Stimulated activated CD4-positive, alpha-beta T cell treated with anti-CD3 and anti-CD28 coated beads, Interleukin-12 subunit alpha, Interleukin-12 subunit beta, amount 100 ng/mL, for 4 hours (primary cell): ENCODE measurements at places on chromosomes 3 and 15.

- DNase-seq = no peak
Observed at GRCh38 chr3:149332227-149332765, 1.1 kb downstream of the TM4SF18 start.

DNA sequence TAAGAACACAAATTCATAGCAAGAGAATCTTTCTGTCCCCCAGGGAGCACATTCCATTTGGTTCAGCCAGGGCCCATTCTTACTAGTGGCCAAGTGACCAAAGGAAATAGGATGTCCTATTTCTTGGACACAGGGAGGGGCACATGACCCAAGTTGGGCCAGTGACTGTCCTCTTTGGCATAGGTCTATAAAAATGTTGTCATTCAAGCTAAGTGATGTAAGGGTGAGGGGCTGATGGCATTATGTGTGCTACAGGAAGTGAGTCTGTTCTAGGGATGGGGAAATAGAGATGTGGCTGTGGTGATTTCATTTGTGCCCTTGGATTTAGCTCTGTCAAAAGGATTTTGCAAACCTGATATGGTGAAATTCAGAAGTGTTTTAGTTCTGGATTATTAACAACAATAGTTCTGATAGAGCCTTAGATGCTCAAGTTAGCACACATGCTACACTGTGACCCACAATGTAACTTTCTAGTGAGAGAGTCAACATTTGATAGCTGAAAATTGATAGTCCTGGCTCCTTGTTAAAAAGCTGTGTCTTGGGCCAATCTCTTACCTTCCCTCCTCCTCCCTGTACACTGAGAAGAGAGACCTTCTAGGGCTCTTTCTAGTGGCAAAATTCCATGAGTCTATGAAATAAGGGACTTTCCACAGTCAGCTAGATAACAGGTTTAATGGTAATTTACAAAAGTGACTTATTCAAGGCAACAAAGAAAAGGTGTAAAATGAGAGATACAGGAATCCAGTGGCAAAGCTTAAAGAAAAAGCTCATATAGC, 117.2 kb downstream of the THRB start:
- DNase-seq = no peak

- no peak for DNase-seq
Observed at GRCh38 chr15:76258460-76258859, 52.8 kb downstream of the ETFA start.

- no peak for DNase-seq
Observed at GRCh38 chr15:71385026-71385425, 269.8 kb downstream of the THSD4 start.

DNA sequence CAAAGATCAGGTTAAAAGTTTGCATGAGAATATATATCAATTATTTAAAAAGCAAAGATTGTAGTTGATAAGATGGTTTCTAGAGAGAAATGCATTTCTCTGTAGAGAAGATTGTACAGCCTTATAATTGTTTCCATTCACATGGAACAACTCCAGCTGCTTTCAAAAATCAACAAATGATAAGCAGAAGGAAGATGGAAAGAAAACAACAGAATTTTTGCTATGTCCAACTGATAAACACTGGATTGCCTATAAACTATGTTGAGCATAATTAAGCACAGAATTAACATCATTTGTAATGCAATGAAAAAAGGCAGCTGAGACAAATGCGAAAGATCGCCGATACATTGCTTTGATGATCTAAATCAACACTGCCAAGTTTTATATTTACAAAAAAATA, 89.0 kb downstream of the C3orf85 start:
- no peak for DNase-seq

DNA sequence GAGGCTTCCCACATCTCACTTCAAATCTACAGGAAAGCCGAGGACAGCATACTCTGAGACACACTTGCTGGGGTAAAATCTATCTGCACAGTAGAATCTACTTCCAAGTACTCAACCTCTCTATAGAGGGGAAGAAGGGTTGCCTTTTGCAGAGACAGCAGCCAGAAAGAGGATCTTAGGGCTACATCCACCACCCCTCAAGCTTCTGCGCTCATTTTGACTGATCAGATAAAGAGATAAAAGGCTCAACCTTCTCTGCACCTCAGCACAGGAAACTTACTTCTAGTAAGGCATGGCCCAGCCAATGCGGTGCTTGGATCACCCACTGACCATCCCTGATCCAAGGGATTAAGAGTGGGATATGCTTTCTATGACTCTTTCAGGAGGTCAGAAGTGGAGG, 6.9 kb upstream of the SLC9A9 start:
- no peak for DNase-seq
